ENCODE measurements at places on chromosomes 3 and 15.

DNA sequence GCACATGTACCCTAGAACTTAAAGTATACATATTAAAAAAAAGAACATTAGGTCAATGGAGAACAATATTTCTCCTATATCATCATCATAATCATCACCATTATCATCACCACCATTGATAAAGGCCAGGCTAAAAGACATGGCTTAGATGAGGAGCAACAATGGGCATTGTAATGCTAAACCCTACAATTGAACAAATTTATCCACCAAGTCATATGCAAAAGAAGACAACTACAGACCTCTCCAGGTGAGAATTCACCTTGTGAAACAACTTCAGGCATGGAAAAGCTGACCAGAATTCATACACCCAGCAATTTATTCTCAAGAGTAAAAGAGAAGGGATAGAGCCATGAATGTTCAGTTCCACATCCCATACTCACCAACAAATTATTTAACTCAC, 46.3 kb upstream of the BBX start:
- no peak for DNase-seq

DNA sequence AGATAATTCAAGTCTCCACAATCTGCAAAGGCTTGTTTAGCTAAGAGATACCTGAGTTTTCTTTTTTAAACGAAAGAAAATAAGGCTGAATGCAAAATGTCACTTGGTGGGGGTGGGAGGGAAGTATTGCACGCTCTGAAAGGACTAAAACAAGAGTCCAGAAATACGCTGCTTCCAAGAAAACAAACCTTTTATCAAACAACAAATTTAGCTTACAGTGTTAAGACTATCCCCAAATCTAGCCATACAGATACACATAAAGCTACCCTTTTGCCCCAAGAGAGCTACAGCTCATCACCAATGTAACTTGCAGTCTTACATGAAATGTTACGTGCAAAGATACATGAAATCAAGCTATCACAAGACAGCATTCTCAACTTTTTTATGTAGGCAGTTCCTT, 522.5 kb downstream of the FOXP1 start:
- DNase-seq: no peak

DNA sequence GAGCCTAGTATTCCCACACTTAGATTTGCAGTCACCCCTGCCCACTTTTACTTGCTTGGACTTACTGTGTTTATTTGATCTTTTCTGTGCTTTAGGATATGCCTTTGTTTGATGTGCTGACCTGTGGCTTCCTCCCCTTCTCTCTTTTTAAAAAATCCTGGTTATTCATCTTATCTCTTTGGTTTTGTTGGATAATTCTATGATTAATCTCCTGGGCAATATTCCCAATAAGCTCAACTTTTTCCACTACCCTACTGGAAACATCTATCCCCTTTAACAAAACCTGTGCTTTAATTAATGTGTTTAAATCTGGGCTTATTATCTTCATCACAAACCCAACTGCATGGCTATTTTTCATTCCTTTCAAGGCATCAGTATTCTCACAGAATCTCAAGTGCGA, 476.0 kb upstream of the TGFBR2 start:
- no peak for DNase-seq

- DNase-seq: no peak
Observed at GRCh38 chr3:30358871-30359270, 247.5 kb upstream of the TGFBR2 start.

DNA sequence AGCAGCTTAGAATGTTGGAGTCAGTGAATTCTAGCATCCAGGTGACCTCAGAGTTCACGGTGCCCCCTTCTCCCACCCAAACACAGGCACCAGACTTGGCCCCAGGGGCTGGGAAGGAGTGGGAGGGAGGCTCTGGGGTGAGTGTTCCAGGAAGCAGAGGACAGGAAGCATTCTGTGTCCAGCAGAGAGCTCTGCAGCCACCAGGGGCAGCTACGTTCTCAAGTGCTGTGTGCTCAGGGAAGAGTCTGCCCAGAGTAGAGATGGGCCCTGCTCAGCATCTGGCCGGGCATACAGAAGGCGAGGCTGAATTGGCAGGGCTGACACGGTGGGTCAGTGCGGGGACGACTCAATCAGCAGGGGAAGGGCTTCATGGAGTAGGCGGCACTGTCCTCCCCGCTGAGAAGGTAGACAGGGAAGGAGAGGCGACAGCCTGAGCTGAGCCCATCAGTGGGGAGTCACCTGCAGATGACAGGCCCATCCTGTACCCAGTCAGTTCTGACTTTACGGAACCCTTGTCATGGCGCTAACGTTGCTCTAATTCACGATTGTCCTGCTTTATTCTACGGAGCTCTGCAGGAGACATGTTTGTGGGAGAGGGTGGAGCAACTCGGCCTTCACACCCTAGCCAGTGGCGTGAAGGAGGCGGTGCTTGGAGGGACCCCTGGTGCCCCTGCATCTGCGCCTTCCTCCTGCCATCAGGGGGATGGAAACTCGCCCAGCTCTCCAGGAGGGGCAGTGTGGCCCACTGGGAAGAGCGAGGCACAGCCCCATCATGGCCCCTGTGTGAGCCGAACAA, 82.2 kb downstream of the C3orf70 start:
- DNase-seq: no peak

DNA sequence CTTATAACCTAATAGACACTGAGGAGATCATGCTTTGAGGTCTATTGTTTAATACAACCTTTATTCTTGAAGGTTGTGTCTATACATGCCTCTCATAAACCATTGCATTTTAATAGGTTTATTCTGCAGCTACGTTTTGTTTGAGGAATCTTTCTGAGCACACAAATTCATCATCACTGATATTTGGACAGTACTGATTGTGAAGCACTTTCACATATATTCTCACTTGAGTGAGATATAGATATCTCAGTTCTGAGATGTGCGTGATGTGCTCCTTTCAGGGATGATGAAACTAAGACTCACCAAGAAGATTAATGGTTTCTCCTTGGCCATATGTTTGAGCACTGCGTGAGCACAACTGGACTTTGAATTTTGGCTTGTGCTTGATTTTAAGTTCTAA, 374.4 kb downstream of the LPP start:
- DNase-seq: no peak

DNA sequence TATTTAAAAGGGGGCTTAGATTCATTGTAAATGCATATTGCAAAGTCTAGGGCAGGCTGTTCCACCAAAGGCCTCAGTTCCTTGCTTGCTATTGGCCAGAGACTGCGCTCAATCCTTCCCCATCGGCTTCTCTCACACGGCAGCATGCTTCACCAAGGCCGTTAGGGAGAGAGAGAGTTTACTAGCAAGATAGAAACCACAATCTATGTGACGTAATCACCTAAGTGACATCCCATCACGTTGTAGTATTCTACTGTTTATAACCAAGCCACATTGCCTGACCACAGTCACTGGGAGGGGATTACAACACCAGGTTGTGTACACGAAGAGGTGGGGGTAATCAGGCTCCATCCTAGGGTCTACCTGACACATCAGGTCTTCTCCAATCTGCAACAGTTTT, 16.0 kb upstream of the NPAP1 start:
- no peak for DNase-seq

GRCh38 chr3:161042023-161042501, 63.1 kb downstream of the B3GALNT1 start:
- DNase-seq: no peak

DNA sequence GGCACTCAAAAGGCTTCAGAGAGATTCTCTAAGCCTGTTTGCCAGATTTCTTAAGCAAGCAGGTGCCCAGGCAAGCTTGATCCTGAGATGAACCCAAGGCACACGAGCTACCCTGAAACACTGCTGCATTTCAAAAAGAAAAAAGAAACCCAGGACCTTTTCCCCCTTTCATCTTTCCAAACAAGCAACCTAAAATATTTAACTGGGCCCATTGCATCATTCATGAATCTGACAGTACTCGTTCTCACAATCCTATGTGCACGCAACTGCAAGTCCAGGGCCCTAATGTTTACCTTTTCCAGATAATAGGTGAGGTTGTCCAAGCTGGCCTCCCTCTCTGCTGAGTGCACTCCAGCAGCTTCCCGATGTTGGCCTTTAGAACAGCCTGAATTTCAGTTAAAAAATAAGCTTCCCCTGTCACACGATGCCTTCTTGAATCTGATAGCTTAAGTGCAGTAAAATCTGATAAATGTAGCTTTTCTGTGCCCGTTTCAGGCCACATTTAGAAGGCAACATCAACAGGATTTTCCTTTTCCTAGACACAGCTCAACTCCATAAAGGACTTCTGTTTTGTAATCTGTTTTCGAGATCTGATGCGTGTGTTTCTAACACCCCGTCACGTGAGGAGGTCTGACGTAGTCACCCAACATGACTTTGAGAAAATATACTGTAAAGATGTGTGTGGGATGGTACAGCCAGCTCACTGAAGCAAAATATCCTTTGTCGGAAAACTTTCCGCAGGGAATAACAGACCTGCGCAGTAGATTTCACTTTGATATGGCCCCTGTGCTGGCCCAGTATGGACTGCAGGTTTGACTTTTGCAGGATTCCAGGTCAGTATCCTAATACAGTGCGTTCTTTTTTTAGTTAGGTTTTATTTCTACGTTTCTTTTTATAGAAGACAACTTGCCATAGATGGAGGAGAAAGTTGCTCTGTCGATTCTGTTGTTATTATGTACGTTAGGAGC, 55.1 kb upstream of the RASA2 start:
- no peak for DNase-seq

DNA sequence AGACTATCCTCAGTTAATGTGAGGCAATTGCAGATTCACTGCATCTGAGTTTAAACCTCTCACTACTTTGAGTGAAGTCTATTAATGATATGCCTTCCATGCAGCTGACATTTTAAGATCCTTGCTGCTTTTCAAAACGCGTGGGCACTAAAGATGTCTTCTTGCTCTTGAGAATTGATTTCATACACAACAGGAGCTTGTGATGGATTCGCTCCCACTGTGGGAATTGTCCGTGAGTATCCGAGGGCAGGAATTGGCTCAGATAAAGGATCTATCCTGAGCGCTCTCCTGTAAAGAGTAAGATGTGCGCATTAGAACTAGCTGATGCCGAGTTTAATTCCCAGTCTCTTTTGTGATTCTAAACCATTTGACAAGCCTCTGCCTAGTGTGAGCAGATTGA, 167.9 kb downstream of the ROBO2 start:
- DNase-seq: no peak

All from GM18507 (cell line).